ENCODE measurements at places on chromosomes 6 and 20.

DNA sequence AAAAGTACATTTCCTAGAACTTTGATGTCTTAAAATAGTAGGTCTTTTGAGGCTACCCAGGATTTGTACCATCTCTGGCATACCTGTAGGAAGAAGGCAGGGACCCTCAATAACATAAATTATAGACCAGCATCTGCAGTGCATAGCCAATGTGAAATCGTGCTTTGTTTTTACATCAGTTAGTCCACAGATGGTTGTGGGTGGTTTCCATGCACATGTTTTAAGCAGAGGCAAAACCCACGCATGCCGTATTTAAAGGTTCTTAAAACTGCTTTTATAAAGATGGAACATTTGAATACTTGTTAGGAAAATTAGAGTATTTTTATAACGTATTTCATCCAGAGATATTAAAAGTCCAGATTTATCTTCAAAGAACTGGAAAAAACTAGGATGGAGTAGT lies 66.3 kb downstream of the SH3BGRL2 start:
- no peak for DNase-seq

DNA sequence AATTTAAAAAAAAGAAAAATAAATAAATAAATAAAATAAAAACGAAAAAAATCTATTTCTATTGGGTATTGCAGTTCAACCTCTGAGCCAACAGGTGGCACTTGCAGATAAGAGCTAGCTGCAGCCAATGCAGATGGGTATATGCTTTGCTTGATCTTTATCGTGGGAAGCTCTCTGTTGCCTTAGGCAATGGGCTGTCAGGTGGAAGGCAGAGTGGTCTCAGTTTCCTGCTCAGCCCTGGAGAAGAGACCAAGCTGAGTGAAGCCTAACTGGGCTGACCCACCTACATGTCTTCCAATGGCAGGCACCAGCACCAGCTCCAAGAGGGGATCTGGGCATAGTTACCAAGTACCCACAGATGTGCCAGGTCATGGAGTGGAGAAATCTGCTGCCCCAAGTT lies 95.0 kb downstream of the AK9 start:
- no peak for DNase-seq

- no peak for DNase-seq
Measured at GRCh38 chr20:41415191-41415590, 48.6 kb upstream of the EMILIN3 start.

GRCh38 chr6:21186479-21187055 lies 407.0 kb upstream of the SOX4 start:
- DNase-seq = no peak

GRCh38 chr6:43180985-43181384 lies 1.0 kb upstream of the CUL9 start:
- DNase-seq = no peak

- DNase-seq = no peak
Measured at GRCh38 chr6:68082086-68082485, 553.0 kb upstream of the ADGRB3 start.

- no peak for DNase-seq
Measured at GRCh38 chr6:41642960-41643898, 5.0 kb downstream of the MDFI start.

GRCh38 chr20:24135781-24136180 lies 147.2 kb upstream of the GGTLC1 start:
- DNase-seq = no peak

GRCh38 chr6:31340228-31340627 lies 16.8 kb downstream of the HLA-B start:
- DNase-seq = no peak

GRCh38 chr6:134438837-134439236 lies 120.9 kb upstream of the SGK1 start:
- DNase-seq = no peak

GRCh38 chr6:28948782-28949486 lies 25.1 kb upstream of the TRIM27 start:
- DNase-seq = no peak

DNA sequence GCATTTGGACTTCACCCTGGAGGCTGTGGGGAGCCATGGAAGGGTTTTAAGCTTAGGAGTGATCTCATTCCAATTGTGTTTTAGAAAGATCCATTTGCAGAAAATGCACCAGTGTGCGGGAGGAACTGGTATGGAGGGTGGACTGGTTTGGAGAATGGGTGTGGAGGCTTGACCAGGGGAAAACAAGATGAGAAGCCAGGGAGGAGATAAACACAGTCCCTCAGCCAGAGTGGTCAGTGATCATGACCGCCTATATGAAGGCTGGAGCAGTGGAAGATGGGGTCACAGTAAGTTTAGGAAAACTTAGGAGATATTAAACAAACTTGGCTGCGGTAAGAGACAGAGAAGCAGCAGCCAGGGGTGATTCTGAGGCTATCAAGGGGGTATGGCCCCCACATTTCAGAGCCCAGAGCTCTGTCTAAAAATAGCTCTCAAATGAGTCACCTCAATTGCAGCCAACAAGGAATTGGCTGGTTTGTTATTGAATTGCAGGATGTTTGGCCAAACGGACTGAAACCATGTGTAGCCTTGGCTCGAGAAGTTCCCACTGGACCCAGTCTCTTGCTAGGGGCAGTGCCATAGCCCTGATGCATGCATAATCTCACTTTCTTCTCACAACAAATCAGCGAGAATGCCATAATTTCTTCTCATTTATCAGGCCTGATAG lies 159.9 kb upstream of the TOP1 start:
- peak; percentile 73 for DNase-seq

GRCh38 chr6:46221222-46221793 lies 50.5 kb upstream of the ENPP5 start:
- peak; percentile 3 for DNase-seq

GRCh38 chr6:33925210-33925609 lies 121.4 kb upstream of the MLN start:
- DNase-seq = no peak

- DNase-seq = no peak
Measured at GRCh38 chr6:43011207-43011606, 2.5 kb downstream of the MEA1 start.

DNA sequence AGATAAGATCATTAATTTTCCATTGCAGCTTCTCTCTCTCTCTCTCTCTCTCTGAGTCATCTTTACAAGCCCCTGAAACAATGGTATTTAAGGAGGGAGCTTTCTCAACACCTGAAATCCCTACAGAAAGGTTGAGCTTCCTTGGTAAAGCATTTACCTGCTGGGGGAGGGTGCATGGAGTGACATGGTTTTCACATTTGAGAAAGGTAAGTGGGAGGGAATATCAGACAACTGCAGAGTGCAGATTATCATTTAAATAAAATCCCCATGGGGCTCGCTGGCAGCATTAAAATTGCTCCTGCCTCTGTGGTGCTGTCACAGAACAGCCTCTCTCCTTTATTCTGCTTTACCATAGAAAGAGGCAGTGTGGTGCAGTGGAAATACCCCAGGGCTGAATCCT lies 10.3 kb upstream of the PDYN start:
- DNase-seq = no peak

DNA sequence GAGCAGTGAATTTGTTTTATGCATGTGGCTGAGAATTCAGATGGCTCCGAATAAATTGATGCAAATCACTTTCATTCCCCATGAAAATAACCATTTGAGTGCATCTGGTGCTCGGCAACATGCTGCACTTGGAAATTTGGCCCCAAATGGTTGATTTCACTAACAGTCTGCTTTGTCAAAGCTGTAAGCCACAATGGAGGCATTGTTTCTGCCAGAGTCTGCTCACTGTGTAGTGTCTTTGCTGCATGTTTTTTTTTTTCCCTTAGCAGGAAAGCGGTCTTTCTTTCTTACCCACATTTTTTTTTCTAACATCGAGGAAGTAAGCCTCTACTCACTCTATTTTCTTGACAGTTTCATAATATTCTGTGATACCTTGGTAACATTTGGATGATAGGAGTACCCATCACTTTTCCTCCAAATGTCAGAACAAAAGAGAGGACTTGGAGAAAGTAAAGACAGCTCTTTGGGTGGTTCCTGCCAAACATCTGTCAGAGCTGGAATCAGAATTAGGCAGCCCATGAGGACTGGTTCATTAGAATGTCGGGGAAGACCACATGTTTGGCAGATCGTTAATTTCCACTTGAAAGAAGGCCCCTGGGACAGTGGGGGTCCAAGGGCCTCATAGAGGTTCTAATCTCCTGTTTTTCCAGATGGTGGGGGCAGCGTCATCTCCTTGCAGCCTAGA lies 149.5 kb downstream of the DOK5 start:
- no peak for DNase-seq

DNA sequence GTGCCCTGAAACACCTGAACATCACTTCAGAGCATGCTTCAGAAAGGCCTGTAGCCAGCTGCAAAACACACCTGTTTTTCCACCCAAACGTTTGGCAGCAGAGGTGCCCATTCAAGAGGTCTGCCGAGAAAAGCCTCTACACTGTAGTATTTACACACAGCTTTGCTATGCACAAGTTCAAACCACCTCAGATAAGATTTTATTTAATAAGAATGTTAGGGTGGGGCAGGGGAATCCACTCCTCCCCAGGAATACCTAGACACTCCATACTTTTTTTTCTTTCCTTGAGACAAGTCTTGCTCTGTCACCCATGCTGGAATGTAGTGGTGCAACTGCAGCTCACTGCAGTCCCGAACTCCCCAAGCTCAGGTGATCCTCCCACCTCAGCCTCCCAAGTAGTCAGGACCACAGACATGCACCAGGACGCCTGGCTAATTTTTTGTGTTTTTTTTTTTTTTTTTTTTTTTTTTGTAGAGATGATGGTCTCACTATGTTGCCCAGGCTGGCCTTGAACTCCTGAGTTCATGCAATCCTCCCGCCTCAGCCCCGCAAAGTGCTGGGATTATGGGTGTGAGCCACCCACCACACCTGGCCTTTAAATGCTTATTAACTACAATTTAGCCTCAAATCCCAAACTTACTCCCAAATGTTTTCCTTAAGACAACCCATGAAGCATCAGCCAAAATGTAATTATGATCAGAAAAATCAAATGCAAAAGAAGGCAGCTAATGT lies 9.7 kb downstream of the MRPL14 start:
- DNase-seq = no peak

- peak; percentile 38 for DNase-seq
Measured at GRCh38 chr20:21360705-21361104, 36.6 kb downstream of the NKX2-4 start.

GRCh38 chr6:149963462-149964307 lies at the start of gene ULBP1:
Gene ULBP1 (plus strand): TSS chr6:149963943. CDS start chr6:149964050, 107 bp downstream.
- DNase-seq = peak; percentile 63

- no peak for DNase-seq
Measured at GRCh38 chr6:10867952-10868351, 13.9 kb downstream of the GCM2 start.

- DNase-seq = no peak
Measured at GRCh38 chr6:70131528-70131927, 171.4 kb downstream of the COL9A1 start.

DNA sequence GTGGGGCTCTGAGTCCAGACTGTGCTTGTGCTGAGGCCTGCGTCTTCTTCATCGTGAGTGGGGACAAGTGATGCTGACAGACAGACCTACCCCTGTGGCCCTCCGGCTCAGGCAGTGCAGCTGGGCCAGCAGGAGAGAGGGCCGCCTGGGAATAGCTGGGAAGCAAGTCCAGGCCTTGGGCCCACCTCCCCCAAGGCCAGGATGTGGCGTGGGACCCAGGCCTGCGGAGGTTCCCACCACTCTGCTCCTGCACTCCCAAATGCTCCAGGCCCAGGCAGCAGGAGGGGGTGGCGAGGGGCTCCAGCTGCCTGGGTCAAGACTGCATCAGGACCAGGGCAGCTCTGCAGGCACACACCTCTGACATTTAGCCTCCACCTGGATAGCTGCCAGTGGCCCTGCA lies 38.3 kb downstream of the DAAM2 start:
- no peak for DNase-seq

DNA sequence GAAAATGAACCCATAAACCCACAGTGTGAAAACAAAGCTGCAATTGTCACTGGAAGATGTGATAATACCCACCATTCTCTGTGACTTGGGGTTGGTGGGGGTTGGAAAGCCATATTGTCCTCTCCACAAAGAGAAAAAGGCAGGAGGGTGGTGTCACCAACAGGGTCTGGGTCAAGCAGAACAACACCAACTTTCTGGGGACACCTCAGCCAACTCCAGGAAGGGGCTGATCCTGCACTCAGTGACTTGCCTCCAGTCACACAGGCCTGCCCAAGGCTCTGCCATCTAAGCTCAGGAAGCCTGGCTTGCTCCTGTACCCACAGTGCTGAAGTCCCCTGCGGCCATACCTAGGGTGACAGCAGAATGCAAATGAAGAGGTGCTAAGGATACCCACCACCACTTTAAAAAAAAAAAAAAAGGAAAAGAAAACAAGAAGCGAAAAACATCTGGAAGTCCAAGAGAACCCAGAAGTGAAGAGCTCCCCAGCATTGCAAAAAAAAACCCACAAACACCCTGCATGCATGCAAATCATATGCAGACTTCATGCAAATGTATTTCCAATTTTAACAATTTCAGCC lies 110.6 kb downstream of the PREX1 start:
- no peak for DNase-seq

GRCh38 chr6:135920689-135921088 lies 69.2 kb downstream of the PDE7B start:
- no peak for DNase-seq

DNA sequence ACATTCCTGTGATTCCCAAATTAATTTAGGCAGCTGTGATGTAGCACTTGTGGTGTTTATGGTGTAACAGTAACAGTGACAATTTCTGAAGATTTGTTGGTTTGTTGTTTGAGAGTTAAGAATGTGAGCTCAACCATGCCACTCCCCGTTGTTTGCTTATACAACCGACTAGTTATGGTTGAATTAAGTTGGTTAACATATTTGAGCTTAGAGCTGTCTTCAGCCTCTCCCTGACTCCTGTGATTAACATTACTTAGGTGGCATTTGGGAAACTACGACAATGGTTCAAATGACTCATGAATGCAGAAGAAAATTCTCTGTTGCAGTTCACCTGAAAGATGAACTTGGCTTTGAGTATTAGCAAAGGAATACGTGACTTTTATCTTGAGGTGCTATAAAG lies 35.9 kb upstream of the PRL start:
- DNase-seq = peak; percentile 44

DNA sequence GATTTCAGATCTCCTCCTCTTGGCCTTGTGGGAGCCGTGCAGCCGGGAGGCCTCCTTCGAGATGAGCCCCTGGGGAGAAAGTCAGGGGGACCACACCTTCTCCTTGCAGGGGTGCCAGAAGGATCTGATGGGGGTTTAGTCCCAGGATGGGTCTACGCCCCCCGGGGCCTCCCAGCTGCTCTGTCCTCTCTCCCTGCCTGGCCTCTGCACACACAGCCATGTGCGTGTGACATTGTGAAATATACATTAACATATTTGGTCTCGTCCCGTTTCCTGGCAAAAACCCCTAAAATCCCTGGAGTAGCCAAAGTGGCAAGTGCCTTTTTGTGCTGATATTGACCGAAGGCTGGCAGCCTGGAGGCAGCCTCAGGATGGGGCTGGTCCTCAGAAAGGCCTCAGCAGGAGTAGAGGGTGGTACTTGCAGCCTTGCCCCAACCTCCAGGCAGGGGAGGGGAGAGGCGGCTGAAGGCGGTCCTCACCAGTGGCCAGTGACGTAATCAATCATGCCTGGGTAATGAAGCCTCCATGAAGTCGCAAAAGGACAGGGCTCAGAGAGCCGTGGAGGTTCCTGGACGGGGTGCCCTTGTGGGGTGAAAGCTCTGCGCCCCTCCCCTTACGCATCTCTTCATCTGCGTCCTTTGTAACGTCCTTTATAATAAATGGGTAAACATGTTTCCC lies 5.1 kb upstream of the HELZ2 start:
- DNase-seq = no peak

GRCh38 chr6:118968416-118968815 lies 33.5 kb upstream of the MCM9 start:
- no peak for DNase-seq
